ENCODE measurements at places on chromosomes 13 and 19. TPM values are rescaled to one million over a fixed set of nuclear protein-coding genes. Genes with fewer than 3 reads are reported as not detected.
A peak's percentile ranks its signal among the peaks of the same experiment; 100 is the strongest.

DNA sequence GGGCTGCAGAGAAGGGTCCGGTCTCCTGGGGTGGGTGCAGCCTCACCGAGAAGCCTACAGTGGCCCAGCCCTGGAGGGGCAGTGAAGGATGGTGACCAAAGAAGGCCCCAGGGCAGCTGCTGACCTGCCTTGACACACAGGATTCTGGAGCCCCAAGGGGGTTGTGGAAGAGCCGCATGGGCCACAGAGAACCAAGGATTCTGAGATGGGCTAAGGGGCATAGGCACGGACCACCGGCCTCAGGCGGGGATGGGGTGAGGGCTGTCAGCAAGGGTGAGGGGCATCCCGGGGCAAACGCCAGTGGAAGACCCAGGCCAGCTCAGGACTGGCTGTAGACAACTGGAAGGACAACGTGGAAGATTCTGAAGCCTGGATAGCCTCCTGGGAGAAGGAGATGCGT is 151.6 kb downstream of the TEX29 start:
- DNase-seq = no peak

- DNase-seq = no peak
Observed at GRCh38 chr19:55353803-55354697, 469 bp downstream of the COX6B2 start.

DNA sequence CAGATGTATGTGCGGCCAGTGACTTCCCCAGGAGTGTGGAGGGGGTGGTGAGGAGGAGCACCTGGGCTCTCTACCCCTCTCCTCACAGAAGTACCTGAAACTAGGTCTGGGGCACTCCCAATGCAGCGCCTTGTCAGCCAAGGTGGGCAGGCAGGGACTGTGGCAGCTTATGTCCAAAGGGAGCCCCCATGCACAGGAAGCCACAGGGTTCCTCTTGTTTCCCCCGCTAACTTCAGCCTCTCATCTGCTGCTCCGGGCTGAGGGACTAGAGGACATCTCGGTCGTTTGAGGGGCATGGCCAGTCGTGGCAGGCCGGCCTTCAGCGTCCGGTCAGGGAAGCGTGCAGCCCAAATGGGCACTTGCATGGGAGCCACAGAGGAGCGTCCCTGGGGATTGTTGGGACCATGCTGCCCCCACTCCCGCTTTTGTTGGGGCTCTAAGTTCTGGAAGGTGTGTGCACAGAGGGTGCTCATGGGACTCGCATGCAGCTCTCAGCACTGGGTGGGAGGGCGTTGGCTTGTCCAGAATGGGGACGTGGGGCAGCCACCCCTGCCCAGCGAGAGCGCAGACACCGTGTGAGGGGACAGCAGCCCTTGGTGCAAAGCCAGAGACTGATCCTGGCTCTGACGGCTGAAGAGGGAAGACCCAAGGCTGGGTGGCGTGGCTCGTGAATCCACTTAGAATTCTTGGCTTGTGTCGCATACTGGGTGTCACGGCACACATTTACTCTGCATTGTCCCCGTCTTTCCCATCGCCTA is 16.6 kb upstream of the NPAS1 start:
- no peak for DNase-seq

DNA sequence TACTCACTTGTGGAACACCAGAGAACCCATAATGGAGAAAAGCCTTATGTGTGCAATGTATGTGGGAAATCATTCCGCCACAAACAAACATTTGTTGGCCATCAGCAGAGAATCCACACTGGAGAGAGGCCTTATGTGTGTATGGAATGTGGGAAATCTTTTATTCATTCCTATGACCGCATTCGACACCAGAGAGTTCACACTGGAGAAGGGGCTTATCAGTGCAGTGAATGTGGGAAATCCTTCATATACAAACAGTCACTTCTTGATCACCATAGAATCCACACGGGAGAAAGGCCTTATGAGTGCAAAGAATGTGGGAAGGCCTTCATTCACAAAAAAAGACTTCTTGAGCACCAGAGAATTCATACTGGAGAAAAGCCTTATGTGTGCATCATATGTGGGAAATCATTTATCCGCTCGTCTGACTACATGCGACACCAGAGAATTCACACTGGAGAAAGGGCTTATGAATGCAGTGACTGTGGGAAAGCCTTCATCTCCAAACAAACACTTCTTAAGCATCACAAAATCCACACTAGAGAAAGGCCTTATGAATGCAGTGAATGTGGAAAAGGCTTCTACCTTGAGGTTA is 10.9 kb downstream of the ZNF549 start:
- no peak for DNase-seq

GRCh38 chr19:16202320-16203255 is 4.9 kb downstream of the AP1M1 start:
- no peak for DNase-seq

- DNase-seq = no peak
Observed at GRCh38 chr19:38009650-38010242, 102.7 kb downstream of the SIPA1L3 start.

- DNase-seq = no peak
Observed at GRCh38 chr19:33309826-33310225, 7.5 kb upstream of the CEBPA start.

GRCh38 chr13:78700121-78700910 is 41.4 kb upstream of the OBI1 start:
- no peak for DNase-seq

- DNase-seq = peak; percentile 96
Observed at GRCh38 chr19:4867534-4868285, at the start of gene PLIN3. Gene PLIN3 (minus strand): TSS chr19:4867667. CDS start chr19:4861394, 6,273 bp downstream.

- no peak for DNase-seq
Observed at GRCh38 chr13:40787062-40787461, 2.3 kb upstream of the SLC25A15 start.

GRCh38 chr13:24618011-24618955 is 61.9 kb upstream of the ATP12A start:
- no peak for DNase-seq

GRCh38 chr13:60143775-60144174 is 20.0 kb downstream of the DIAPH3 start:
- no peak for DNase-seq

GRCh38 chr13:112686364-112686763 is 3.5 kb upstream of the ATP11A start:
- no peak for DNase-seq

GRCh38 chr13:98983182-98983581 is 5.3 kb upstream of the DOCK9 start:
- DNase-seq = no peak

GRCh38 chr13:80338781-80339562 is 2.0 kb downstream of the SPRY2 start:
- DNase-seq = peak; percentile 73

- no peak for DNase-seq
Observed at GRCh38 chr13:107358866-107359265, 790.9 kb upstream of the ARGLU1 start.

GRCh38 chr19:29505097-29505824 is 20.5 kb upstream of the VSTM2B start:
- no peak for DNase-seq

GRCh38 chr19:15663247-15663646 is 9.6 kb upstream of the CYP4F12 start:
- DNase-seq = no peak

- no peak for DNase-seq
Observed at GRCh38 chr19:48918801-48919247, 14.7 kb upstream of the DHDH start.

GRCh38 chr19:19525611-19526380 is 2.9 kb upstream of the YJEFN3 start:
- DNase-seq = no peak

GRCh38 chr13:59354665-59355369 is 808.9 kb downstream of the DIAPH3 start:
- DNase-seq = no peak

- no peak for DNase-seq
Observed at GRCh38 chr13:110286833-110287819, 19.8 kb downstream of the COL4A1 start.

DNA sequence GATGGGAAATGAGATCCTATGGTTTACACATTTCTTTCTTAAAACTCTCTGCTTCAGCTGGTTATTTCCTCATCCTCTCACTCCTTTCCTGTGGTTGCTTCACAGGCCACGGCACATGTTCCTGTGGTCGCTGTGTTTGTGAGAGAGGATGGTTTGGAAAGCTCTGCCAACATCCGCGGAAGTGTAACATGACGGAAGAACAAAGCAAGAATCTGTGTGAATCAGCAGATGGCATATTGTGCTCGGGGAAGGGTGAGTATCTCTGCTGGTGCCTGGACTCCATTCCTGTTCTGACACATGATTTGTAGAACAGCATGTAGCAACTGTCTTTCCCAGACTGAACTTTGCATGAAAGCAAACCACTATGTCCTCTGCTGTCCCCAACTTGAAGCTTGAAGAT is 254.2 kb downstream of the ITGBL1 start:
- no peak for DNase-seq

DNA sequence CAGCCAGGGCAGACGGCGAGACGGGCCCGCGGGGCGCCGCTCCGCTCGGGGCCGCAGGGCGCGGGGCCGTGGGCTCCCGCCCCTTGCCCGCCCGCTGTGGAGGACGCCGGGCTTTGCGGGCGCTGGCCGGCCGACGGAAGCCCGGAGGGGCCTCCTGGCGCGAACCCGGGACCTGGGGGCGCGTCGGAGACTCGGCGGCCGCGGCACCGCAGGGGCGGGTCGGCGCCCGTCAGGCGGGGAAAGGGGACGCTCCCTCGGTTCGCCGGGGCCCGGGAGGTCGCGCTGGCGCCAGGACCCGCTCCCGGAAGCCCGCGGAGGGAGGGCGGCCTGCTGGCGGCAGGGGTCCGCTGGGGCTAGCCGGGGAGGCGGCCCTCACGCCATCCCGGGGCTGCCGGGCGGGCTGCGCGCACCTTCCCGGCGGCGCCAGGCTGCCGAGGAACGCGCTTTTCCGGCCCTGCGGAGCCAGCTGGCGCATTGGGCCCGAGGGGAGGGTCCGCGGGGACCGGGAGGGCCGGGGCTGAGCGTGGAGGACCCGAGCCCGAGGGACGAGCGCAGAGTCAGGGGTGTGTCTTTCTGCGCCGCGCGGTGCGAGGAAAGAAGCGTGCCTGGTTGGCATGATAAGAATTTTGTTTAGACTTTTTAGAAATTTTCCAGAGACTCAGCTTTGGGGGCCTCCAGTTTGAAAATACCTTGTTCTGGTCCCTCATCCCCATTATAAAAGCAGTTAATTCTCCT is 511 bp downstream of the GARRE1 start:
- no peak for DNase-seq

DNA sequence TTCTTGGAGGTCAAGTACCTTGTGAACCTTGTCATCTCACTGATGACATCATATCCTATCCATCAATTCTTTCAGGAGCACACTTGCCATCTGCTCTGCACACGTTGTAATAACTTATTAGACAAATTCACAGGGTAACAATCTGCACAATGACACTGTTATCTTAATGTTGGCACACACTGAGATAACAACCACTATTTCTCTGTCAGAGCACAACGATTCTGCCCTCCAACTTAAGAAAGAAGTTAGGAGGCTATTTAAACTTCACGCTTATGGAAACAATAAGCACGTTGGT is 351.3 kb downstream of the DACH1 start:
- no peak for DNase-seq

DNA sequence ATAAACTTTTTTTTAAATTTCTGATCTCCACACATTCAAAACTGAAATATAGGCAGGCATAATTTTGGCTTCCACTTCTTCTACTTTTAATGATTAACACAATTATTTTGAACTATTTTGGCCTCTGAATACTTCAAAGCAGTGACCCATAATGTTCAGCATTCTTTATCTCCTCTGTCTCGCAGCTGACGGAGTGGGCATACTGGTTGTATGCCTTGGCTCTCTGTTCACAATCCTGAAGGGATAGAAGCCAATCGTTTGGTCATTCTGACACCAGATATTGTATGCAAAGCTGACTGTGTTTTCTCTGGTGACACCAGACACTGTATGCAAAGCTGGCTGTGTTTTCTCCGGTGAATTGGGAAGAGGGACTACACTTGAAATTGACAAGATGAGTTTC is 833.0 kb downstream of the EFNB2 start:
- no peak for DNase-seq

GRCh38 chr13:112857914-112858490 is 111.0 kb upstream of the MCF2L start:
- no peak for DNase-seq

- no peak for DNase-seq
Observed at GRCh38 chr19:53365899-53366493, 491 bp downstream of the ZNF525 start.

DNA sequence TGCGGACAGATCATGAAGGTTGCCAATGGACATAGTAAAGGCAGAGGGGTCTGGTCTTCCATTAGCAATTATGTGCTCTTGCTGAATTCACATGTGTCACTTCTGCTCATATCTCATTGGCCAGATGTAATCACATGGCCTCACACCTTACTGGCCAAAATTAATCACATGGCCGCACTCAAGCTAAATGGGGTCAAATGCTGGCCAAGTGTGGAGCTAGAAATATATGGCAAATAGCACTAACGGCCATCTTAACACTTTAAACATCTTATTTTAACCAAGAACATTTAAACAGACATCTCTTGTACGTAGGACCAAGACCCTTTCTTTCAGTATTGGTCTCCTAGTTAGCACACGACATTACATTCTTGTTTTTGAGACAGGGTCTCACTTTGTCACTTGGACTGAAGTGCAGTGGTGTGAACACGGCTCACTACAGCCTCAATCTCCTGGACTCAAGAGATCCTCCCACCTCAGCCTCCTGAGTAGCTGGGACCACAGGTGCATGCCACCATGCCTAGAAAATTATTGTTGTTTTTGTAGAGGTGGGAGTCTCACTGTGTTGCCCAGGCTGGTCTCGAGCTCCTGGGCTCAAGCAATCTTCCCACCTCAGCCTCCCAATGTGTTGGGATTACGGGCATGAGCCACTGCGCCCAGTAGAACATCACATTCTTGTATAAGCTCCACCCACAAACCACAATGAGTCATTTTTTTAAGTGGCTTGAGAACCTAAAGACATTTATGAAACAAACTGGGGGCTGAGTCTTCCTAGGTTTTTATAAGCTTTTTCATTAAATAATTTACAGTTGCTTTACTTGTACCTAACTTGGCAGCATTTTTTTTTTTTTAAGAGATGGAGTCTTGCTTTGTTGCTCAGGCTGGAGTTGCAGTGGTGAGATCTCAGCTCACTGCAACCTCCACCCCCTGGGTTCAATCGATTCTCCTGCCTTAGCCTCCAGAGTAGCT is 2.9 kb upstream of the PTOV1 start:
- no peak for DNase-seq

GRCh38 chr19:45293682-45294081 is 29.0 kb downstream of the CKM start:
- DNase-seq = no peak

The LGALS4 gene
- 1.4 TPM for polyA plus RNA-seq

The XAB2 gene
- 19.7 TPM for polyA plus RNA-seq

The POP4 gene
- polyA plus RNA-seq = 41.0 TPM

The ZNF439 gene
- polyA plus RNA-seq = 7.0 TPM

The ZNF470 gene
- 5.0 TPM for polyA plus RNA-seq

The ZNF766 gene
- polyA plus RNA-seq = 12.7 TPM

The KANK3 gene
- 7.1 TPM for polyA plus RNA-seq

The ZNF486 gene
- polyA plus RNA-seq = 5.1 TPM

The ELSPBP1 gene
- not detected for polyA plus RNA-seq

The RNF17 gene
- 0.11 TPM for polyA plus RNA-seq

The INAFM1 gene
- polyA plus RNA-seq = 12.8 TPM

The ERICH6B gene
- polyA plus RNA-seq = not detected

The PEAK3 gene
- polyA plus RNA-seq = 0.05 TPM

The FUT2 gene
- 0.95 TPM for polyA plus RNA-seq

The FXYD7 gene
- 2.2 TPM for polyA plus RNA-seq
